ENCODE measurements at places on chromosomes 7 and 10.

DNA sequence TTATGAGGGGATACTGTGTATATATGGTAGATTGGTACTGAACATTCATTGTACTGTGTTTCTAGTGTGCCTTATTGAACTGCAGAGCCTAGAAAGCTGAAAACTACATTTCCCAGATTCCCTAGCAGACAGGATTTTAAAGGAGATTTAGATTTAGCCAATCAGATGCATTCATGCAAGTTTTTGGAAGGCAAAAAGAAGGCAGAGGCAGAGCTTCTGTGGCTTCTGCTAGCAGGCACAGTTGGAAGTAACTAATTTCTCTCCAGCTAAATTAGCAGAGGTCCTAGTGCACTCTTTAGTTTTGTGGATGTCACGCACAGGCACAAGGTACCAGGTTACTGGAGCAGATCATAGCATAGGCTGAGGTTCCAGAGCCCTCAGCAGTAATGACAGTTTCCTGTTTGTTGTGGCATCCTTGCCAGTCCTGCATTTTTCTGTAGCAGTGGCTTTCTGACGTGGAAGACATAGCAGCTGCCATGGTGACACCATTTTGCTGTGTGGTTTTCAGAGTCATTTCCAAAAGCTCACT is 83.7 kb upstream of the CCDC71L start:
- no peak for DNase-seq

DNA sequence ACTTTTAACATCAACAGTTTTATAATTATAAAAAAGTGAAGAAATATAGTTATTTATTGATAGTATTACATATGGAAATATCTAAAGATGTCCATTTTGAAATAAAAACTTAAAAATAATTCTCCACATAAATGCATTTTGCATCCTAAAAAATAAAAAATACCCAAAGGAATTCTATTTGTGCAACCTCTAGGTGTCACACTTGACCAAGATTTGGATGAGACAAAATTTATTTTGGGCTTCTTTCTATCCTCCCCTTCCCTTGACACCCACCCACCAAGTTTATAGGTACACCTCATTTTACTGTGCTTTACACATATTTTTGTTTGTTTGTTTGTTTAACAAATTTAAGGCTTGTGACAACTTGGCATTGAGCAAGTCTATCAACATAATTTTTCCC is 3.3 kb upstream of the THSD7A start:
- no peak for DNase-seq

DNA sequence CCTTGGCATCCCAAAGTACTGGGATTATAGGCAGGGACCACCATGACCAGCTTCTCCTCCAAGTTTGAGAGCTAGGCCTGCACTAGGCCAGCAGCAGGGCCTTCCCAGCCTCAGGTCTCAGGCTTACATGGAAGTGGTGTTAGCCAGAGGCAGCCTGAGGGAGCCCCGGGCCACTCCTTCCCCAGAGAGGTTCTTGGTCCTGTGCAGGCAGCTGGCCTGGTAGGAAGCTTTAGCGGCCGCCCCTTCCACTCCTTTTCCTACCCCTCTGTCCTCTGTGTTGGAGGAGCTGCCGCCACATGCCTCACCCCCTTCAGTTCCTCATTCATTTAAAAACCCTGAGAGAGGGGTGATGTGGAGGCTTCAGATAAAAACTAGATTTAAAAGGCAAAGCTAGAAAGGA is 40.3 kb downstream of the TSPAN15 start:
- no peak for DNase-seq

DNA sequence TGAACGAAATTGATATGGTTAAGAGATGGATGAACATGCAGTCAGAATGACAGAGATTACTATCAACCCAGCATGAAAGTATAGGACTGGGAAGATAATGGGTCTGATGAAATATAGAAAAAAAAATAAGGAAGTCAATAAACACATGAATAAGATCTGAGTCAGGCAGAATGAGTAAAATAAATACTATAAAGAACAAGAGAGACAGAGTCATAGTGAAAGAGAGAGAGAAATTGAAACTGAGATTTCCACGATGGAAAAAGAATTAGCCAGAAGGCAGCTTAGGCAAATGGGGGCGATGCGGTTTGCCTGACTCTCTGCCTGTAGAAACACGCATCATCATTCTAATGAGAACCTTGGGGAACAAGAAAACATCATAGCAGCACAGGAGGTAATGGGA is 26.6 kb downstream of the SEMA3D start:
- peak; percentile 30 for DNase-seq

DNA sequence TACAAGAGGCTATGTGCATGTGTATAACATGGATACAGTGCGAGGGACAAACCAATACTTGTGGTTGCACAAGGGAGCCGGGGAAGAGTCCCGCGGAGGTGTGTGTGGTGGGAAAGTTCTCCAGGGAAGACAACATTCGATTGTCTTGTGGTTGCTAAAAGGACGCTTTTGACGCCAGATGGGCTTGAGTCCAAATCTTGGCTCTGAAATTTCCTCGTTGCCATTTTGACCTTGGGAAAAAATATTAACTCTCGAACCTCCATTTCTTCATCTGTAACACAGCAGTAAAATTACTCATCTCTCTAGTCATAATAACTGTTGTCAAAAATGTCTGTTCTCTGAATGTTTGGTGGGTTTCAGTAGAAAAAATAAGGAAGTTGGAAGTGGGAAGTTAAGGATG is 16.5 kb downstream of the PLXDC2 start:
- no peak for DNase-seq

- no peak for DNase-seq
Observed at GRCh38 chr7:107694386-107694785, 33.8 kb downstream of the SLC26A4 start.

GRCh38 chr7:82057476-82057875 is 287.6 kb upstream of the HGF start:
- no peak for DNase-seq

- no peak for DNase-seq
Observed at GRCh38 chr10:47036771-47037170, 125.5 kb downstream of the PTPN20 start.

DNA sequence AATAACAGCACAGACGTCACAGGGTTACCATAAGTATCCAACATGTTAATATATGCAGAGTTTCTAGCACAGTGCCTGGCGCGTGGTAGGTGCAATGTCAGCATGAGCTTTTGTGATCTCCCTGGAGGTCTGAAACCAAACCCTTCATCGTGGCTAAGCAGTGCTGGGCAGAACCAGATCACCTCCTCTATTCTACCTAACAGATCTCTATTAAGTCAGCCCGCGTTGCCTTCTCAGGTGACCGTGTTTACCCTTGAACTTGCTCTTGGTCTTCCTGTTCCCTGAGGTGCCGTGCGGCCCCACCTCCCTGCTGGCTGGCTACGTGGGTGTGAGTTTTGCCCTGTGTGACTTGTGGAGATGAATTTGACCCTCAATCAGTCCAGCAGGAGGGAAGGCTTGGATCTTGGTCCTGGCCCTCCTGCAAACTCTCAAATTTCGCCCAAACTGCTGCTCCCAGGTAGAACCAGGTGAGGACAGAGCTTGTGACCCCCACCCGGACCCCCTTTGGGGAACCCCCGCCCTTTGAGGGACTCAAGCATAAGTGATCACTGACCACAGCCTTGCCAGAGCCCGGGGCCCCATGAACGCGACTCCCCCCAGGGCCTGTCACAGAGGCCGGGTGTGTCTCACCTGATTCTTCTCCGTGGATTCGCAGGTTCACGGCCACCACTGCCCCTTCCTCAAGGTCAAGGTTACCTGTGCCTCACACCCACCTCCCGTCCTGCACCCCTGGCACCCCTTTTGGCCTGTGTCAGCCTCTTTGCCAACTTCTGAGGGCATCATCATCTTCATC is 54.2 kb downstream of the ELFN1 start:
- DNase-seq = no peak

DNA sequence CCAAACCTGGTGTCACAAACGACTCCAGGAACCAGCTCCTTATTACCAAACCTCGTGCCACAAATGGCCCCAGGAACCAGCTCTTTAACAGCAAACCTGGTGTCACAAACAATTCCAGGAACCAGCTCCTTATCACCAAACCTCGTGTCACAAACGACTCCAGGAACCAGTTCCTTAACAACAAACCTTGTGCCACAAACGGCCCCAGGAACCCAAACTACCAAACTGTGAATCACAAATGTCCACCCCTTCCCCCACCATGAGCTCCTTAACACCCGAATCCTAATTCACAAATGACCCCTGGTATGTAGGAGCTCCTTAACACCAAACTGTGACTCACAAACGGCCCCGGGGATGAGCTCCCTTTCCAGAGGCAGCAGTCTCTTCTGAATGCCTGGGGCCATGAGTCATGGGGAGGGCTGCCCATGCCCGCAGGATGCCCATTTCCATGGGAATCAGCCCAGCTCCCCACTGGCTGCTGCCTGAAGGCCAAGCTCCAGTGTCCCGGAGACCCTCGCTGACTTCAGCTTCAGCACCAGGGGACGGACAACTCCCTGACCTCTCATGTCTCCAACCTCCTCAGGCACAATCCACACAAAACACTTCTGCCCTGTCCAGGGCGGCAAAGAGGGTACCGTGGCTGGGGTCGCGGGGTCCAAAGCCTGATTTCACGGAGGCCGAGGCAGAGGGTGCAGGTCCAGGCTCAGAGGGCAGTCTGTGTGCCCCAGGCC is 213.1 kb downstream of the ELFN1 start:
- DNase-seq = no peak

DNA sequence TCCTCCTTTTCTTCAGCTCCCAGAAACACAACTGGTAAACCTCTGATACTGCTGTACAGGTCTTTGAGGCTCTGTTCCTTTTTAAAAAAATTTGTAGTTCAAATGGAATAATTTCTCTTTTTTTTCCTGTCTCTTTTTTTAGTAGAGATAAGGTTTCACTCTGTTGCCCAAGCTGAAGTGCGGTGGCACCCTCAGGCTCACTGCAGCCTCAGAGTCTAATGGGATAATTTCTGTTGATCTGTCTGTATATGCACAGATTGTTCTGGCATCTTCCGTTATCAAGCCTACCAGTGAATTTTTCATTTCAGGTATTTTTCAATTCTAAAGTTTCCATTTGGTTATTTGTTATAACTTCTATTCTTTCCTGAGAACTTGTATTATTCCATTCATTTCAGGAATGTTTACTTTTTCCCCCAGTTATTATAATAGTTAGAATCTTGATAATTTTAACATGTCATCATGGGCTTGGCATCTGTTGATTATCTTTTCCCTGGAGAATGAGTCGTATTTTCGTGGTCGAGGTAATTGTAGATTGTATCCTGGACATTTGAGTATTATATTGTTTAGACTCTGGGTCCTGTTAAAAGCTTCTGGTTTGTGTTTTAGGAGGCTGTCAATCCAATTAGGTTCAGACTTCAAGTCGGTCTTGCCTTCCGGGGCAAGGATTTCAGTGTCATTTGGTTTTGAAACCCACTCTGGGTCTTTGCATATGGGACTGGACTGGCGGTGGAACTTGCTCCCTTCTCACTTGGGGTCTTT is 24.5 kb downstream of the CRCP start:
- no peak for DNase-seq

DNA sequence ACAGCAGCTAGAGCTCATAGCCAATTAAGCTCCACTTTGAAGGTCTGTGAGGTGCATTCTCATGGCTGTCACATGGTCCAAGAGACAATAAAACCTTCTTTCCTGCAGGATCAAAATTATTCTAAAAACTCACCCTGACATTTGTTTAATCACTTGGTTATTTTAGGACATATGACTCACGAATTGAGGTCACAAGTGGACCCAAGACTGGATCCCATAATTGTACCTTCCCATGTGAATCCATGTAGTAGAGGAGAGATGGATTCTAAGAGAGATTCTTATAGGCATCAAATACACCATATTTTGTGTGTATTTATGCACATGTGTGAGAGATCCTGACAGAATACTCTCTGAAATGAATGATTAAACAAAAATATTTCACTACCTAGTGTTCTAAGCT is 18.1 kb downstream of the POLR1F start:
- no peak for DNase-seq

DNA sequence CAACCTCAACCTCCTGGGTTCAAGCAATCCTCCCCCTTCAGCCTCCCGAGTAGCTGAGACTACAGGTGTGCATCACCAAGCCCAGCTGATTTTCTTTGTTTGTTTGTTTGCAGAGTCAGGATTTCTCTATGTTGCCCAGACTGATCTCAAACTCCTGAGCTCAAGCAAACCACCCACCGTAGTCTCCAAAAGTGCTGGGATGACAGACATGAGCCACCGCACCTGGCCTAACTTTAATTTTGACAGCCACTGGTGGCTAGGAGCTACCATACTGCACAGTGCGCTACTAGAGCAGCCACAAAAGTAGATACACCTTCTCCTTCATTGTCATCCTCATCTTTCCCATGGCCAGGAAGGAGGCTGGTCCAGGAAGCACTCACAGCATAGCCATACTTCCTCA is 31.2 kb upstream of the GATA3 start:
- DNase-seq = no peak

DNA sequence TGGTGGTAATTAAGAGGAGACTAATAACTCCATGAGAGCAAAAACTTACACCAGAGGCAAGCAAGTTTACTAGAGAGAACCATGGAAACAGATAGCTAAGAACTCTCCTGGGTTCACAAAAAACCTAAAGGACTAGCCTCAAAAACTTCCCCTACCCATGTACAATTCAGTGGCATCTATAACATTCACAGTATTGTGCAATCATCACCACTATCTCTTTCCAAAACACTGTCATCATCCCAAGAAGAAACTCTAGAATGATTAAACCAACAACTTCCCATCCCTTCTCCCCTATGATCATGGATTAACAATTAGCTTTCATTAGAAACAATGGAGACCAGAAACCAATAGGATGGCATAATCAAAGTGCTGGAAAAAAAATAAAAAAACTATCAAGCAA is 1038.3 kb downstream of the LRMDA start:
- no peak for DNase-seq

DNA sequence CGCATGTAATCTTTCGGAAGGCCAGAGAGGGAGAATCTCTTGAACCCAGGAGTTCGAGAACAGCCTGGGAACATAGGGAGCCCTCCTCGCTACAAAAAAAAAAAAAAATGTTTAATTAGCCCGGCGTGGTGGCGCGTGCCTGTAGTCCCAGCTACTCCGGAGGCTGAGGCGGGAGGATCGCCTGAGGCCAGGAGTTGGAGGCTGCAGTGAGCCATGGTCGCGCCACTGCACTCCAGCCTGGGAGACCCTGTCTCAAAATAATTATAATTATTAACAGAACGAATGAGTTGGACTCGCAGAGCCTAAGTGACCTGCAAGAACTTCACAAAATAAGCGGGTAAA is 794 bp downstream of the PCGF6 start:
- no peak for DNase-seq

- peak; percentile 88 for DNase-seq
Observed at GRCh38 chr7:139095194-139095659, 14.3 kb downstream of the ZC3HAV1 start.

All from GM12878 (cell line).